NCI-H1092 treated with DMSO at 0.1 percent for 48 hours (cell line): ENCODE measurements at places on chromosomes 5 and 9.

GRCh38 chr9:121975801-121976277, 117.3 kb downstream of the TTLL11 start:
- no peak for DNase-seq

DNA sequence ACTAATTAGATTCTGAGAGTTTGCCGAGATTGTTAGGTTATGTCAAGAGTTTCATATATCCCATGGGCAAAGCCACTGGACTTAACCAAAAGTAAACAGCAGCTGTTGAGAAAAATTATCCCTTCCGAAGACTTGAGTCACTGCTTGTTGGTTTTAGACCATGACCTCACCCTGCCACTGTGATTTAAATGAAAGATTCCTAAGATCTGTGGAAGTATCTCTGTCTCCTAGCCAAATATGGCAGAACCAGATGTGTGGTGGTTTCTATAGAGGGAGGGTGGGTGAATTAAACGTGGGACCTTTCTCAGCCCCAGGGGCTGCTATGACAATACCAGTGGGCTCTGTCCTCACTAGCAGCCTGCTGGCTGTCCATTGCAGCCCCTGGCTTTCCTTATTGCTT, 19.3 kb downstream of the DMRT3 start:
- no peak for DNase-seq

- DNase-seq, result no peak
These were observed 60.3 kb downstream of the RASA1 start for GRCh38 chr5:87327998-87328397.

DNA sequence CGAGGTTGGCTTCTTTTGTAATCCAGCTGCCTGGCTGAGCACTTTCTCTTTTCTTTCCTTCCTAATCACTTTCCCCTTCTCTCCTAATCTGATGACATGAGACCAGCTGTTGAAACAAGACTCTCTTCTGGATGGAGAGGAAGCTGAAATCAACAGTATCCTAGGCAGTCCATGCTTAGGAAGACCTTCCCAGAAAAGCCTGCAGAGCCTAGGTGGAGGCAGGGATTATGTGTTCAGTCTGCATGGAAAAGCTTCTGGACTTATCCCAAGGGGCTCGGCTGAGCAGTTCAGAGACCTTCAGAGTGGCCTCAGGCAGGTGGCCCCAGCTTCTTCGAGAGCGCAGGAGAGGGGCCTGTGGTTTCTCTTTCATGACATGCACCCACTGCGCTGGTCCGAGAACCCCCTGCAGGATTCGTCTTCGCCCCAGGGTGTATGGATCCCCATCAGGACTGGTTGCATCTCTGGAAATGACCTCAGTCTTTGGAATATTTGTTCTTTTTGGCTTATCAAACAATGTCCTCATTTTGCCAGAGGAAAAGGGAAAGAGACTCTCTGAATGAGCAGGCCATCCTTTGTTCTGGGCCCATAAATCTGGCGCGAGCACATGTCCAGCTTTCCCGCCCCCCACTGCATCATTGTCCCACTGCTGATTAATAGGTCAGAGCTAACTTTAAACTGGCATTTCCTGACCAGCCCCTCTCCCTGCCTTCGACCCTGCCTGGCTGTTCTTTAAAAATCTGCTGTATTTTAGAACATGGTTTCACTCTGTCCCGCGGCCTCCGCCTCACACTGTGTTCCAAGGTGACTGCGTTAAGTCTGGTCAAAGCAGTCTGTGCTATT, 177.9 kb upstream of the KLF4 start:
- no peak for DNase-seq

DNA sequence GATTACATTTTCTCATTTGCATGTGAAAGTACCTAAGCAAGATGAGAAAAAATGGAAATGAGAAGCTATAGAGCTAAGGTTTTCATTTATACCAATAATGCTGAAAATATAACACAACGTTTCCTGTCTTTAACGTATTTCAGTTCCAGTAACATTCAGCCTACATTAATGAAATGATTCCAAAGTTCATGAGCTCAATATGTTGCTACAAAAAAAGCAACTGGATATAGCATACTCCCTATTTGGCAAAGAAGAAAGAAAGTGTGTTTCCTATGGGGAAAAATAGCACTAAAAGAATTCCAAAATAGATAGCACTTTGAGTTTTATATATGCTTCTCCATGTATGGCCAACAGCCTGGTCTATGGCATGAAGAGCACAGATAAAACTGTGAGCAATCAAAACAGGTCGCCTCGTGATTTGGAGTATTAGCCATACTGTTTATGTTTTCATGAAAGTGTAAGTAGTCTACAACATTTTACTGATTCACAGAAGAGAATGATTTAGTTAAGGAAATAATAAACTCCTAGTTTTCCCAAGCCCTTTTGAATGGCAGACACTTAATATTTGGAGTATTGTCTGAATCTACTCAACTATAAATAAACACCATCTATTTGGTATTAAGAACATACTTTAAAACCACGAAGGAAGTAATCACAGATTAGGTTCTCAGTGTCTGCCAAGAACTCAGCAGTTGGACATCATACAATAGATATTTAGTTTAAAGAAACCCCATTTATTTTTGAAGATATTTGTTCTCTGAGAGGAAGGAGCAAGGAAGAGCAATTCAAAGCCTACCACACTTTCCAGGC, 258.7 kb upstream of the RASA1 start:
- DNase-seq, result no peak

DNA sequence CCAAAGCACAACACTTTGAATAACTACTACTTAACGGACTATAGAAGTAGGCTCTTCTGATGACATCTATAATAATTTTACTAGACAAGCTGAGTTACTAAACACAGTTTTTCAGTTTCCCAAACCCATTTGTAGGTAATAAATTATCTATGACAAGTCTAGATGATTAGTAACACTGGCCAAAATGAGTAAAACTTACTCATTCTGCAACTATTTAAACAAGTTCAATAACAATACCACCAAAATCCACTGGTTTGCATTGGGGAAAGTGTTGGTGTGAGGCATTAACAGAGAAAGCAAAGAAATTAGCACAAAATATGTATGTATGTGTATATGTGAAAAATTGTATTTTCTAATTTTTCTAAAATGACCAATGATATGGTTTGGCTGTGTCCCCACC, 119.3 kb downstream of the NR2F1-AS1 start:
- DNase-seq, result no peak
